ENCODE measurements at places on chromosomes 12 and 14.

GRCh38 chr14:96502621-96503305 lies 581 bp downstream of the PAPOLA start:
- DNase-seq: peak; percentile 16

DNA sequence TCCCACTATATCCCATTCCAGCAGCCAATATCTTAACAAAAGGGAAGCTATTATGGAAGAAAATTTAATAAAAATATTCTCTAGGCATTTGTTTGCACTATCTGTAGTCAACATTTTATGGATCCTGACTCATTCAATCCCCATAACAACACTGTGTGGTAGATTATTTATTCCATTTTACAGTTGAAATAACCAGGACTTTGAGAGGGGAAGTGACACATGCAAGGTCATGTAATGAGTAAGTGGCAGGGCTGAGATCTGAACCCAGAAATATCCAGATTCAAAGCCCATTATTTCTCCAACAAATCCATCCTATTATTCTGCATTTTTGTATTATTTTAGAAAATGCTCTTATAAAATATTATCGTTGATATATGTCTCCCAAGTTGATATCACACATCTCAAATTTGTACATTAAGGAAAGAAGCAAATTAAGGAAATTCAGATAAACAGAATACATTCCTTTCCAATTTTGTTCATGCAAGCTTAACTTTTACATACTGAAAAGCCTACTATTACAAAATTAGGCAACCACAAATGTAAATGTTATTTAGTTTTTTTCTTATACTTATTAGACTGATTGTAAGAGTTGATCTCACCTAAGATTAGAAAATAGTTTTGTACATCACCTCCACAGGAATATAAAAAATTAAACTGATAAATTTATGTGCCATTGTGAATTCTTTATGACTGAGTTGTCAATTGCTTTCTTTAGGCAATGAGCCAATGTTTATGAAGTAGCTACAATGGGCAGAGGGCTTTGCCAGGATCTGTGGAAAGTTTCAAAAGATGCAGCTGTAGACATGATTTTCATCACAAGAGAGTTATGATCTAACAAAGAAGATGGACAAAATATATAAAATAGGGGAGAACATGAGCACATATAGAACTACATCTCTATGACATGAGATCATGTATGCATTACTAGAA lies 55.1 kb upstream of the E2F7 start:
- DNase-seq: no peak

DNA sequence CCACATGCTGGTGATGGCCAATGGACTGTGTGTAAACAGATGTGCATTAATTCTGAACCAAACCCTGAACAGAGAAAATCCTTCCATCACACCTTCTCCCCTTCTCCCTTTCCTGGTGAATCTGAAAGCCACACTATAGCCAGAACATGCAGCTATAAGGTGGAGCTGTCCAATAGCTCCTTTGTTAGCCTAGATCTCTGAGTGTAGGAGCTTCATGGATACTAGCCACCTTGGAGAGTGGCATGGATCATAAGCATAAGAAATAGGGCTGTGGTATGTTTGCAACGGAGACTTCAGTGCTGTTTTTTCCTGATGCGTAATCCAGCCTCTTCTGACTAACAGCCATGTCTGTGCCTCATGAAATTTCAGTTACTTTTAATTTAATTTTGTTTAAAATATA lies 364.5 kb downstream of the BTG1 start:
- no peak for DNase-seq

- no peak for DNase-seq
These were observed 29.7 kb upstream of the BICD1 start for GRCh38 chr12:32076941-32077340.

- peak; percentile 20 for DNase-seq
These were observed 25.8 kb upstream of the STRAP start for GRCh38 chr12:15856097-15856982.

GRCh38 chr12:25469861-25470260 lies 83.2 kb downstream of the LMNTD1 start:
- DNase-seq: no peak

DNA sequence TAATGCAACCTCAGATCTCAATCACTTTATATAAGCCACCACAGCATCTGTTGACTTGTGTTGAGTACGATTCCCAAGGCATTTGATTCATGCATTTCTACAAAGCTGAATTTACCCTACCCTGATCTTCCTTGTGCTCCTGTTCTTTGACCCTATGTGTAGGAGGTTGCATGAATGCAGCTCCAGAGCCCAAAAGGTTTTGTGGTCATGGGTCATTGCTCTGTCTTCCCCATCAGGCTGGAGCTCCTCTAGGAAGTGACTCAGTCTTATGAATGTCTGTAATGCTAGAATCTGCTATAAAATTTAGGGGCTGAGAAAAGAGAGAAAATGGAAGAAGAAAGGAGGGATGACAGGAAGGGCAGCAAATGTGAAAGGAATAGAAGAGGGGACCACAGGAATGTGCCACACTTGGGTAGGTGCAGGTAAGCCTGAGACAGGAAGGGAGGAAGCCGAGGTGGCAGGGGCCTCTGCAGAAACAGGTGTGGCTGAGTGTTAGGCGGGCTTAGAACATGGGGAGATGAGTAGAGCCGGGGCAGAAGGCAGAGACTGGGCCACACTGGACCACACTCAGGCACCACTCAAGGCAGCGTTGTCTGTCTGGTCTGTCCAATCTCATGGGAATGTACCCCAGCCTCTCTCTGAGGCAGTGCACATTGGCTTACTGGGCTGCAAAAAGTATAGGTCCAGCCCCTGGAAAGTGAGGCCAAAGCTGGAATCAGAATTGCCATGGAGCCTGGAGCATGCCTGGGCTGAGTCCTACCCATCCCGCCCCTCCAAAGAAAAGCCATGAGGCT lies 334.1 kb downstream of the BCL11B start:
- no peak for DNase-seq

DNA sequence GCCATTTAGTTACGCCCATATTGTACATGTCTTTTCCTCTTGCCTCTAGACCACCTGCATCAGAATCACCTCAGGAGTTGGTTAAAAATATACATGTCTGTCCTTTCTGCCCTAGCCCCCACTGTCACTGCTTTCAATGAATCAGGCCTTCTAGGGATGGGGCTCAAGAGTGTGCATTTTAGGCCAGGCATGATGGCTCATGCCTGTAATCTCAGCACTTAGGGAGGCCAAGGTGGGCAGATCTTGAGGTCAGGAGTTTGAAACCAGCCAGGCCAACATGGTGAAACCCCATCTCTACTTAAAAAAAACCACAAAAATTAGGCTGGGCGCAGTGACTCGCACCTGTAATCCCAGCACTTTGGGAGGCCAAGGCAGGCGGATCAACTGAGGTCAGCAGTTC lies 13.6 kb upstream of the TMED10 start:
- no peak for DNase-seq

DNA sequence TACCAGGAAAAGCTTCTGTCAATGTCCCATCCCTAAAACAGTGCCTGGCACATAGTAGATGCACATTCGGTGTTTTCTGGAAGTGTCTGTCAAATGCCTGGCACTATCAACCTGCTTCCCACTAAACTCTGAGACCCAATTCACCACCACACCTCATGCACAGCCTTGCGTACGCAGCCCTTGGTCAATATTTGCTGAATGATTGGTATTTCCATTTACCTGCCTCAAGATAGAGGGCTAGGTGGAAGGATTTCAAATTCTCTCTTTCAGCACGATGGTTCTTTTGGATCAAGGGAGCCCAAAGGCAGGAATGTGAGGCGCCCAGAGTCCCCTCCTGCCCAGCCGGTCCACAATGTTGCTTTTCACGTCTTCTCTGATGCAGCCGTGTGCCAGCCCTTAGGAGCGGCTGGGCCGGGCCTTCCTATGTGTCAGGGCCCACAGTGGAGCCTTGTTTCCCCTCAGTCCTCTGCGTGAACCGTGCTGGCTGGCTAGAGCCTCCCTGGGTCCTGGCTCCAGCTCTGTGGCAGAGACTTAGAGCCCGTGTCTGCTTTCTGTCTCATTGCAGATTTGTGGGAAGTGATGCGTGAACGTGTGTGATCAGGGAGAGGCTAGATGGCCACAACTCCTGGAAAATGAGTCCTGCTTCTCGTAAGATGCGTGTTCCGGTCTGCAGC lies 99.9 kb upstream of the RFLNA start:
- DNase-seq: no peak

DNA sequence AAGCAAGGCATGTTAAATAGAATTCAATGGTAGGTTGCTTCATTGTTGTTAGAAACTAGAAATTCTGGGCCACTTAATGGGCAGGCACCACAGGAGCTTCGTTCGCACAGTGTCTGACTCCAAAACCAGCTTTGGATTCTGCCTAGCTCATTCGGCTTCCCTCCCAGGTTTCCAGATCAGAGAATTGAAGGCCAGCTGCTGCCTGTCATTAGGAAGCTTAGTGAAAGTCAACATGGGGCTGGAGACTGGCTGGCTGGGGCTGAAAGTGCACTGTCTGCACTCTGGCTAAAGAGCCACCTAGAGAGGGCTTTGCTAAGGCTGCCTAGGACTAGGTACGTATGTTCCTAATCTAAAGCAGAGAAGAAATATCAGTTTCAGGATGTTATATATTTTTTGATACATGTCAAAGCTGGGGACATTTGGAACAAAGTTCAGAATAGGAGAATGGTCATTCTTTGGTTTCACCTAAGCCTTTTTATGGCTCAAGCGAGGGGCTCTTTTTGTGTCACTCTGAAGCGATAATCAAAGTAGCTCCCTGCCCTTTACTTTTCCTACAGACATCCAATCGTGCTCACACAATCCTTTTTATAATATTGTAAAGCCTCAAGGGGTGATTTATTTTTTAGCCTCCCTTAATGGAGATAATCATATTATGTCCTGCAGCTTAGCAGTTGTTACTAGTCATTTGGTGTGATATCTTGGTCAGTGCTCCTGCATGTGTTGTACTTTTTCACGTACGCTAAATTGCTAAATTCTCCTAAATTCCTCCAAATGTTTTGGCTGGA lies 238.5 kb upstream of the NAV3 start:
- DNase-seq: no peak

DNA sequence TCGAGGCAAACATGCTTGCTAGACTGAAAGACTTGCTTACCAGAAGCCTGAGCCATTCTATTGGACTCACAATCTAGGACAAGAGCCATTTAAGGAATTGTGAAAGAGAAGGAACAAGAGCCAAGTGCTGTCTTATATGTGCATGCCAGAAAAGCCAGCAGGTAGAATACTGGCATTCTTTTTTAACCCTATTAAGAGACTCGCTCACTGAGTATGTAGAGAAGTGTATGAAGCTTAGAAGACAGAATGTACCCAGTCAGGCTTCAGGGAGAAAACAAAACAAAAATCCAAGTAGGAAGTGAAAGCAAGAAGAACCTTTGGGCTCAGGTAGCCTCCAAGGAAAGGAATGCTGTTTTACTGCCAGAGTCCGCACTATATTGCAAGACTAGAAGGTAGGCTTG lies 65.9 kb downstream of the DCAF5 start:
- DNase-seq: no peak

- DNase-seq: no peak
These were observed 7.7 kb downstream of the SSH1 start for GRCh38 chr12:108849660-108850059.

GRCh38 chr12:946631-947030 lies 2.9 kb downstream of the RAD52 start:
- DNase-seq: no peak

- no peak for DNase-seq
These were observed 54.8 kb upstream of the RASSF8 start for GRCh38 chr12:25903603-25904245.

DNA sequence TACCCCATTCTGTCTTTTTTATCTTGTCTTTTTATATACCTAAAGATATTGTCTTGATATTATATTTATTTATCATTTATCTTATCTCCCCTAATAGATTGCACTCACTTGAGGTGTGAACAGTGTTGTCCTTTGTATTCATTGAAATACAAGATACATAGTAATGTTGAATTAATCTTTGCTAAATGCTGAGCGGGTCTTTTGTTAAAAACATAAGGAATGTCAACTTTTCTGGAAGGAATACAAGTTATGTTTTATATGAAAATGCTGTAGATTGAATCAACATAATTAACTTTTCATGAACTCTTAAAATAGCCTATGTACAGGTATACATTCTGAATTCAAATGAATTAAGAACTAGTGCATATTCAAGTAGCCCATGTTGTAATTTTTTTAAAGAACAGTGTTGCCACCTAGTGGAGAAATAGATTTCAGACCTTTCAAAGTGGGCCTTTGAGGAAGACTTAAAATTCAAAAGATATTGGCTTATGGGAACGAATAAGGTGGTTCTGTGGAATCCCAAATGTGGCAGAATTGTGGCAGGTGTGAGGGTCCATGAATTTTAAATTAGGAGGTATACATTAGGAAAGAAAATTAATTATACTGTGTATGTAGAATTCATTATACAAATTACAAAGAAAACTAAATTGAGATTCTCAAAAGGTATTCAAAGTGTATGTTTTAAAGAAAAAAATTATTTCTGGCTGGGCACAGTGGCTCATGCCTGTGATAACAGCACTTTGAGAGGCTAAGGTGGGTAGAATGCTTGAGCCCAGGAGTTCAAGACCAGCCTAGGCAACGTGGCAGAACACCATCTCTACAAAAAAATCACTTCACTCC lies 19.1 kb downstream of the BBOF1 start:
- DNase-seq: peak; percentile 18

- no peak for DNase-seq
These were observed 174.8 kb downstream of the EFCAB11 start for GRCh38 chr14:89779707-89780106.

GRCh38 chr12:85697003-85697402 lies 139.2 kb downstream of the RASSF9 start:
- no peak for DNase-seq

DNA sequence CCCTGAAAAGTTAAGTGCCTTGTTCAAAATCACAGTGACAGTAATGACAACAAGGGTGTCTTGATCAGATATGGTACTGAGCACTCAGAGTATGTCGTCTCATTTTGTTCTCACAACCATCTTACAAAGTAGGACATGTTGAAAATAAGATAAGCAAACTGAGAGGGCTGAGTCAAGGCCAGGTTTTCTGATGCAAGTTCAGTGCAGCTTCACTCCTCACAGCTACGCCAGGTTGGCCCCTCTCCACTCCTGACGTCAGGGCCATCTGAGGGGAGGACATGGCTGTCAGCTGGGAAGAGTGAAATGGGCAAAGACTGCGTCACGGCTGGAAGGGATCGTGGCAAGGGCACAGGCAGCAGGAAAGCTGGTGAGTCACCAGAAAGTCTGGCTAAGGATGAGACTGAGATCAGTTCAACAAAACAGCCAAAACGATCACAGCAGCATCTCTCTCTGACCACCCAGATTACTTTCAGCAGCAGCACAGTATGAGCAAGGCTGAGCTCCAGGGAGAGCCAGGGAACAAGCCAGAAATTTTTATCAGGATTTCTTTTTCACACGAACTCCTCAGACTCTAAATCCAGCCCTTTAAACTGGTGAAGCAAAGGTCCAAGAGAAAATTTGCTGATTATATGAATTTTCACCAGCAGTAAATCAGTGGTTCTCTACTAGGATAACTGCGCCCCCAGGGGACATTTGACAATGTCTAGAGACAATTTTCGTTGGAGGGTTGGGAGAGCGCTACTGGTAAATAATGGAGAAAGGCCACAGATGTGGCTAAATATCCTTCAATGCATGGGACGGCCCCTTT lies 297.9 kb upstream of the AMIGO2 start:
- no peak for DNase-seq

DNA sequence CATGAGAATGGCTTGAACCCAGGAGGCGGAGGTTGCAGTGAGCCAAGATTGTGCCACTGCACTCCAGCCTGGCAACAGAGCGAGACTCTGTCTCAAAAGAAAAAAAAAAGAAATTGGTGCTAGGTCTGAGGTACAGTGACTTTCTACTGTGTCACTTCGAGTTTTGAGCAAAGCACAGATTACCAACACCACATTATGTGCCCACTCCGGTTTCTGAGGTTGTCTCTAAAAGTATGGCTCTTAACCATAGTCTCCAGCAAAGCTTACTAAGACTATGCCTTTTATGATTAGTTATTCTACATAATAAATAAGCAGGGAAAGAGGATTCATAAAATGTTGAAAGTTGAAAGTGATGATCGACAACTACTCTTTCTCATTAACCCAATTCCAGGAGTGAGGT lies 8.0 kb downstream of the RBM23 start:
- DNase-seq: no peak

Measured in stimulated activated naive CD4-positive, alpha-beta T cell (primary cell).